ENCODE measurements at places on chromosomes 4 and X.

- DNase-seq: no peak
Measured at GRCh38 chr4:32180086-32180485, 1459.9 kb downstream of the PCDH7 start.

DNA sequence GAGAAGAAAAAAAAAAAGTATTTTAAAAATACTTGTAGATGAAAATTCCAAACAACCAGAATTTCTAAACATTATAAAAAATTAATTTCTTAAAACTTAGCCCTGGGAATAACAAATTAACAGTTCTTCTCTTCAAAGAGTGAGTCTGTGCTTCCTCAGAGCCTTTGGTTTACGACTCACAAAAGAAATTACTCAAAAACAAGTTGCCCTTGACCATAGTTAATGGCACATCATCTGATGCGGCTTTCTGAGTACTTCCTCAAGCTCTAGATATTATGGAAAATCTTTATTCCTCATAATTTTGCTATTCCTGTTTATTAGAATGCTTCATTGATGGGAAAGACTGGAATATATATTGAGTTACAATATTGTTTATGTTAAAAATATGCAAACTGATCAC is 23.7 kb downstream of the TAPT1 start:
- no peak for DNase-seq

- no peak for DNase-seq
Measured at GRCh38 chrX:72620550-72621145, 48.0 kb upstream of the HDAC8 start.

DNA sequence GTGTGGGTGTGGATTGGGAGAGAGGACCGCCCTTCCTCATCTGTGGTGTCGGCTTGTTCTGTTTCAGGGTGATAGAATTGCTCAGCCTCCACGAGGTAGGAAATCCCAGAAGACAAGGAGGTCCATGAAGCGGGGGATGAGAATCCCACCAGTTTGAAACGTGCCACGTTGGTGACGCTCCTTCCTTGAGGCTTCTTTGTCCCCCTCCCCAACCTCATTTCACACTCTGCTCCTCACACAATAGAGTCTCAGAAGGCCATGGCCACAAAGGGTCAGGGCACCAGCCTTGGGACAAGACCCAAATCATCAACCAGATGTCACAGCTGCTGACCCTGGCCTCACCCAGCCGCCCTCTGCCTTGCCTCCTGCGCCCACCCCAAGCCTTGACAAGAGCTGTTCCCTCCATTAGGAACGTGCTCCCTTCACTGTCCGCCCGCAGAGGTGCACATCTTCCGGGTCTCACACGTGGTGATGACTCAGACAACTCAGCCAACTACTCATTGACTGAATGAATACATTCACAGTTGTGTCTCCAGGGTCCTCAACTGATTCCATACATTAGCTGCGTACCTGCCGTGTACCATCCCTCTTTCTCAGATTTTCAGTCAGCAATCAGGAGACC is 18.3 kb downstream of the BLOC1S4 start:
- DNase-seq: no peak

DNA sequence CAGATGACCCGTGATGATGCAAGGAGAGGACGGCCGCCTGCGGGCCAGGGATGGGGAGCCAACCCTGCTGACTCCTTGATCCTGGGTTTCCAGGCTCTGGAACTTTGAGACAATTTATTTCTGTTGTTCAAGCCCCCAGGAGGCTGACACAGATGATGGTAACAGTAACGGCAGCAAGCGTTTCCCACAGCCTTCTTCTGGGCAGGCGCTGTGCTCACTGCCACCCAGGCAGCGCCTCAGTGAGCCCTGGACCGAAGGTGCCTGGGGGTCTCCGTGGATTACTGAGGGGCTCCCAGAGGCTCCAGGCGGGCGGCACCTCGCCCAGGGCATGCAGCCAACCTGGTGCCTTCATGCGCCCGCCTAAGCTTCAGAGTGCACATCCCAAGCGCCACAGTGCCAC is 103.9 kb upstream of the AFAP1 start:
- DNase-seq: no peak

DNA sequence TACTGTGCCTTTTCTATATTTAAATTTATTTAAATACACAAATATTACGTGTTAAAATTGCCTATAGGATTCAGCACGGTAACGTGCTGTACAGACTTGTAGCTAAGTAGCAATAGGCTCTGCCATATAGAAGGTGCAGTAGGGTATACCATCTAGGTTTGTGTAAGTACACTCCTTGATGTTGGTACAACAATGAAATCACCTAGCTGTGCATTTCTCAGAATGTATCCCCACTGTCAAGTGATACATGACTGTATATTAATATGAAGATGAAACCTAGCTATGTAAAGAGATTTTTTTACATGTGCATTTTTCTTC is 431.2 kb downstream of the KCTD8 start:
- peak; percentile 63 for DNase-seq

- no peak for DNase-seq
Measured at GRCh38 chrX:28487818-28488217, 99.4 kb upstream of the IL1RAPL1 start.

DNA sequence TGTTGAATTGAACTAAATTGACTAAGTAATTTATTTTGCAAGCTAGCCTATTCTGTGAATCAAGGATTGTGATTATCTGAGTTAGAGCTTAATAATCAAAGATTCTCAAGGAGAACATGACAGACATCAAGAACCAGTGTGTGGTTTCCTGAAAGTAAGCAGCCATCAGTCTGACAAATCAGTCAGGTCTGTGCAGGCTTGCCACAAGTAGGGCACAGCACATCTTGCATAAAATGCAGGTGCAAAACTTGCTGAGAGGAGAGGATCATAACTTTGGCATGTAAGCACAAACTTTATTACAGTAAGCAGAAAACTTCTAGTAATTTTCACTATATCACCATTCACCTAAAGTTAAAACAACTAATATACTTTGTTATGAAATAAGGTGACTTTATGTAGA is 22.5 kb downstream of the FAM241A start:
- DNase-seq: no peak

GRCh38 chr4:147206807-147207206 is 261.1 kb upstream of the TTC29 start:
- no peak for DNase-seq

DNA sequence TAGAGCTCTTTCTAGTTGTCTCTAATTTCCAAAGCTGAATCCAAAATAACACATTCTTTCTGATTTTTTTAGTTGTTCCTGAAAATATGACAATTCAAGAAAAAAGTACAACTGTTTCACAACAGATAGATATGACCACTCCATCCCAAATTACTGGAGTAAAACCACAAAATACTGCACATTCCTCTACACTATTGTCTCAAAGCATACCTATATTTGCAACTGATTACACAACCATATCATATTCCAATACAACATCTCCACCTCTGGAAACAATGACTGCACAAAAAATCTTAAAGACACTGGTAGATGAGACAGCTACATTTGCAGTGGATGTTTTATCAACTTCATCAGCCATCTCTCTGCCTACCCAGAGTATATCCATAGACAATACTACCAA is 43.6 kb downstream of the ADGRG4 start:
- no peak for DNase-seq

DNA sequence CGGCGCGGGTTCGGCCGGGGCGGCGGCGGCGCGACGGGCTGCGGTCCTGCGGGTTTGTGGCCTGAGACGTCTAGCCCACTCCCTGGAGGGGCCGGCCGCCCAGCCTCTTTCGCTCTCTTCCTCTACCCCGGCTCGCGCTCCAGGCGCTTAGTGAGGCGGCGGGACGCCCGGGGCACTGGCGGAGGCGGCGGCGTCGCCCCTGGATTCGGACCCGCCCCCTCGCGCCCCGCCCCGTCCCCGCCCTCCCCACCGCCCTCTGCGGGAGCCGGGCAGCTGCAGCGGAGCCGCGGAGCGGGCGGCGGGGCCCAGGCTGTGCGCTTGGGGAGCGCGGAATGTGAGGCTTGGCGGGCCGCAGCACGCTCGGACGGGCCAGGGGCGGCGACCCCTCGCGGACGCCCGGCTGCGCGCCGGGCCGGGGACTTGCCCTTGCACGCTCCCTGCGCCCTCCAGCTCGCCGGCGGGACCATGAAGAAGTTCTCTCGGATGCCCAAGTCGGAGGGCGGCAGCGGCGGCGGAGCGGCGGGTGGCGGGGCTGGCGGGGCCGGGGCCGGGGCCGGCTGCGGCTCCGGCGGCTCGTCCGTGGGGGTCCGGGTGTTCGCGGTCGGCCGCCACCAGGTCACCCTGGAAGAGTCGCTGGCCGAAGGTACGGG is at the start of gene BMP2K:
TSS of gene BMP2K (plus strand) at position 272 of the 650 bp plus-strand sequence. CDS start at position 466, 194 bp downstream.
- peak; percentile 98 for DNase-seq

GRCh38 chr4:75099321-75099720 is 166.4 kb downstream of the PARM1 start:
- DNase-seq: no peak

- DNase-seq: no peak
Measured at GRCh38 chr4:119797238-119797894, 168.8 kb upstream of the PDE5A start.

DNA sequence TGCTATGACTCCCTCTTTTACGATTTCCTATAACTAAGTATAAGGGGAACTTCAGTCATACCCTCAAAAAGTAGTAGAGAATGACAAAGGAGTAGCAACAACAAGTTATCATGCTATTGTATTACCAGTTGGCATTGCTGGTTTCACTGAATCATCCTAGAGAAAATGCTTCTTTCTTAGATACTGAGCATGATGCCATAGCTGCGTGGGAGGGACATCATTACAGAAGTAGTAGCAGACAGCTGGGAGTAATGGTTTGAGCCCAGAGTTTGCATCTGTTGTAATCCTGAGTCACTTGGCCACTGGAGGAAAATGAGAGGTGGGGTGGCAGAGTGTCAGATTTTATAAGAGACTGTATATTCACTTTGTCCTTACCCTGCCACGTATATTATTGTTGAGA is 38.6 kb downstream of the MTMR1 start:
- DNase-seq: peak; percentile 62

DNA sequence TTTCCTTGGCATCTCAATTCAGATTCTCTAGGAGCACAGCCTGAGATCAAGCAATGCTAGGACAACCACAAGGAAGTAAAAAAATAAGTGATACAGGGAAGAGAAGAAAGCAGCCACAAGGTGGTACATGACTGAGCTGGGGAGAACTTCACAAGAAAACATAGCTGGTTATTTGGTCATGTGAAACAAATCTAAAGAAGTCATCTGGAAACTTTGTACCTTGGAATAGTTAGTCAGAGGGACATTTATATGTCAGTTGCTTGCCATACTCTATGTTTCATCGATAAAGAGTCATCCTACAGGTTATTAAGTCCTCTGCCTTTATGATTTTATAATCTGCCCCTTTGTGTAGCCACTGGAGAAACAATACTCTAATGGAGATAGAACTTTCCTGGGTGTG is 575.1 kb downstream of the IL15 start:
- DNase-seq: peak; percentile 17

DNA sequence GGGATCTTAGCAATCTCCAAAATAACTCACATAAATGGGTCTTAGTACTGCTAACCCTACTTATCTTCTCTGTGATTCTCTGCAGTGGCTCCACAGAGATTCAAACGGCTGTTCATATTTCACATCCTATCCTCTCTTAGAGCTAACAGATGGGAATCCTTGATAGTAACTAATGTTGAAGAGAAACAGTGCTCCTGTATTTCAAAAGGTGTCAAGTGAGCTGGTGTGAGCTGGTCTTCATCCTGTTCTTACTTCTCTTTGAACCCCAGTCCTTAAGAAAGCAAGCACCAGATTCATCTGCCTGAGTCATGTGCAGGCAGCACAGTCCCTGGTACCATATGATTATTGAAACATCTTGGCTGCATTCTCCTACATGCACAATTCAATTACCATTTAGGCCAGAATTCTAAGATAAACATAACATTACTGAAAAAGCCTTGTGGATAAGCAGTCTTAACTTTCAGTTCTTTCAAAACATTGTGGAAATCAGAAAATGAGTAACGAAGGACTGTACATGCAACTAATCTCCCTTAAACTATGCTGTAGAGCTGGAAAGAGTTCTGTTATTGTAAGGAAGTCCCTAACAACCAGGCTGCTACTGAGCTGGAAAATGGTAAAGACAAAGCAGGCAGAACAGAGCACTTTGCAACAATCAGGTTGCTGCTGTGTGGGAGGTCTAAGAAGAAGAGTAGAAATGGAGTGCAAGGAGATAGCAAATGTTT is 153.1 kb downstream of the NPNT start:
- DNase-seq: no peak

DNA sequence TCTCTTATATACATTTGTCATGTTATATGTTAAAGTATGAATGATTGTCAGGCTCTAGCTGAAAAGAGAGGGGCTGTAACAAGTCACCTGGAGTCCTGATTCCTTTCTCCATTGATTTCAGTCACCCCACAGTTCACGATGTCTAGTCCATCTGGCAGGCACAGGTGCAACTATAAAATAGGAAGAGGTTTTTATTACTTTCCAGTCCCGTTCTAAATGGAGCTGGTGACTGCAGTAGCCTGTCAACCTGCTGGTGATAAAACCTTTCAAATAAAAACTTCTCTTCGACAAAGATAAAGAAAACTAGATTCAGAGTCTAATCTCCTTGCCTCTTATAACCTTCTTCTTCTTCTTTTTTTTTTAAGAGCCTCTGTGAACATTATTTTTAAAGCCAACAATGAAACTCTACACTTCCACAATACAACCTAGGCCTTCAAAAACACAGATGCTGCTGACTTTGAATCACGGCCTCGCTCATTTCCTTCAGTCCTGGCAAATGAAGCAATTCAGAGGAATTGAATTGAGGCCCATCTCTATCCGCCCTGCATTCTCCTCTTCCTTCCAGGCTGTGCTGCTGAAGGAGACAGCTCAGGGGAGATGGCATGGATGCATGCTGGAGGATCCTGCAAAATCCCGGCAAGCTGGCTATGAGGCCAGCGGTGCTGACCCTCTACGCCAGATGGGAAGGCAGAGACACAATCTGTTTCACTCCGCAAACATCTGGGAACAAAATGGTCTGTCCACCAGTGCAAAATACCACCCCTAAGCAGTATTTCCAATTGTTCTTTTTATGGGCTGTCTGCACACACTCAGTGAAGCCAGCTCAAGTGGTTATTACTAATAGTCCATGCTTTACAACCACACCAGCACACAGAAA is 27.3 kb upstream of the CDKN2AIP start:
- no peak for DNase-seq

GRCh38 chrX:39249999-39250398 is 448.7 kb downstream of the MID1IP1 start:
- no peak for DNase-seq

- DNase-seq: no peak
Measured at GRCh38 chr4:187027272-187027671, 303.6 kb upstream of the FAT1 start.

GRCh38 chrX:49089553-49089952 is 9.9 kb upstream of the WDR45 start:
- peak; percentile 29 for DNase-seq

GRCh38 chr4:145839151-145839550 is 99.5 kb downstream of the ZNF827 start:
- no peak for DNase-seq

Measured in OCI-M1 (cell line).